Tibial nerve (tissue), 4 donors: ENCODE measurements at places on chromosomes 13 and 19.

DNA sequence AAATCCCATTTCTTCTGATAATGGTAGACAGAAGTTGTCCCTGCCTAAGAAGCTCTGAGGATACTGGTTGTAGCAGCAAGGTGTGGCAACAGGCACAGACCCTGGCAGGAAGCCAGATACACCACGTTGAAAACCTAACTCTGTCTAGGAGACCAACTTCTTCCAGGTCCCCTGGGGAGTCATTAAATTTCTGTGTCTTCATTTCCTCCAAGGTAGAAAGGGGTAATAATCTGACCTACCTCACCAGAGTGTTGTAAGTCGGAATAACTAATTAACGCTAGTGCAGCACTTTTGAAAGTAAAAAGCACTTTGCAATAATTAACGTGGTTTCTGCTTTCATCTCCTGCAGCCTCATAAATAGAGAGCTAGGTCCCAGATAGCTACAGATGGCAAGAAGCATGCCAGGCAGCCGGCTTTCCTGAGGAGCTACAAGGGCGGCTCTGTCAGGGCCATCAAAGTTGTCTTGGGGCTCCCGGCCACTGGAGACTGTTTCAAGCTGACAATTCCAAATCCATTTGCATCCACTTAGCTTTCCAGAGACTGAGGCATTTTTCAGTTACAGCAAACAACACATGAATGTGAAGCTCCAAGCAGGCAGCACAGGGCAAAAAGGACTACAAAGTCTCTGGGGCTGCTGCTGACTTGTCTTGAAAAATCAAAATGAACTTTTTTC, 176.2 kb downstream of the FOXO1 start:
- DNase-seq: no peak

DNA sequence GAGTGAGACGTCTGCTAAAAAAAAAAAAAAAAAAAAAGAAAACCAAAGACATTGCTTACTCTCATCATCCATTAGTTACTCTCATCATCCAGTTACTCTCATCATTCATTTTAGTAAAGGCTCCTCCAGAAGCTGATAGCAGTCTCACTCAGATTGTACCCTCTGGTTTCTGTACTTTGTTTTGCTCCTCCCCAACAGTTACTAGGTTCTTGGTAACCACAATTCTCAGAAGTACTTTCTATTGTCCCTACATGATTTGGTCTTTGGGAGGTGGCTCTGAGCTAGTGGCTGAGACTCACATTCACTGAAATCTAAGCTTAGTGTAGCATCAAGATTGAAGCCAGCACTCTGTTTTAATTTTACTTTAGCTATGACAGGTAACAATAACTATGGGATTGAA, 14.3 kb downstream of the ERICH4 start:
- no peak for DNase-seq

DNA sequence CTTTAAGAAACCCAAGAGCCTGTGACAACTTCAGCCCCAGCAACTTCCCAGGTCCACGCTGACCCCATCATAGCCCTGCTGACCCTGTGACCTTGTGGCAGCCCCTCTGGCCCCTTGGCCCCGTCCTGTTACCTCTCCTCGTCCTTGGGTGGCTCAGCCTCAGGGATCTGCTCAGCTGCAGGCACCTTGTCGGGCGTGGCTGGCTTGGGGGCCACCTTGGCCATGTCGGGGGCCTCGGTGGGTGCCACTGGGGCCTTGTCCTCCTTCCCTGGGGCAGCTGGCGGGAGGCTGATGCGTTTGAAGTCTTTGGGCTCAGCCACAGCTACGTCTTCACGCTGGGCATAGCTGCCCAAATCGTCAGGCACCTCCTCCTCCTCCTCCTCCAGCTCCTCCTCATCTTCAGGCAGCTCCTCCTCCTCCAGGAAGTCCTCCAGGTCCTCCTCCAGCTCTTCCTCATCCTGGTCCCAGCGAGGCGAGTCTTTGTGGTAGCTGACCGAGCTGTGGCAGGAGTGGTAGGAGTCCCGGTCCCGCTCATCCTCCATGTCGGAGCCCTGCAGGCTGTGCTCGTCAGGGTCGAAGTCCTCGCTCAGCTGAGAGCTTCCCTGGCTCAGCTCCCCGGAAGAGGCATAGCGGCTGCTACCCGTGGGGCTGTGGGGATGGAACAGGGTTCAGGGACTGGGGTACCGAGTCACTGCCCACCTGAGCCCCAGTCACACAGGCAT, 32.2 kb downstream of the UNC13A start:
- DNase-seq: no peak

GRCh38 chr13:33571618-33572017, 246.3 kb upstream of the RFC3 start:
- DNase-seq: no peak

- no peak for DNase-seq
Measured at GRCh38 chr19:1647501-1648458, 4.6 kb downstream of the TCF3 start.

DNA sequence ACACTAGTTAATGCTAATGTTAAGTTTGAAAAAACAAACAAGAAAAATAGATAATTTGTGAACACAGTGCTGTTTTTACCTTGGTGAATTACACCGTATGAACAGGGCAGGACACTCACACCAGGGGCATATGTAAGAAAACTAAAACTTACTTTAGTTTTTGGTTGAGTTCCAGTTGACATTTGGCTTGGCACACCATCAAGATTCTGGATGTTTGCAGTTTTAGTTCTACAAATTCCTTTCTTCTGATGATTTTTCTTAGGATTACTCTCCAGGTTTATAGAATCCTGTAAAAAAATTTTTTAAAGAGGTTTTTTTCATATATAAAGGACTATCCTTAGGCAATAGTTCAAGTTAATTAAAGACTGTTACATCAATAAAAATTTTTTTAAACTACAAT, 238.5 kb upstream of the STARD13 start:
- DNase-seq: no peak

DNA sequence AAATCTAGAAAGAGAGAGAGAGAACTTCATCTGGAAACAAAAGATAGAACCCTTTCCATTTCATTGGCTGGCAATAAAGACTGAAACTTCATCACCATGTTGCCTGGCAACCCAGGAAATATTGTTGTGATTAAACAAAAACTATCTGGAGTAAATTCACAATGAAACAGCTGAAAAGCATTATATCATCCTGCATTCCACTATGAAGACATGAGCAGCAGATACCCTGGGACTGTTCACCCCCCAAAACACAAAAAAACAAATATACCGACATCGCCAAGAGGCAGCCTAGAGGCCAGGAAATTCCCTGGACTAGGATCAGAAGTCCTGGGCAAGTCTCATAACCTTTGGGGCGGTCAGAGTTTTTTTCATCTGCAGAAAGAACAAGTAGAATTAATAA, 158.3 kb downstream of the FOXO1 start:
- DNase-seq: no peak

DNA sequence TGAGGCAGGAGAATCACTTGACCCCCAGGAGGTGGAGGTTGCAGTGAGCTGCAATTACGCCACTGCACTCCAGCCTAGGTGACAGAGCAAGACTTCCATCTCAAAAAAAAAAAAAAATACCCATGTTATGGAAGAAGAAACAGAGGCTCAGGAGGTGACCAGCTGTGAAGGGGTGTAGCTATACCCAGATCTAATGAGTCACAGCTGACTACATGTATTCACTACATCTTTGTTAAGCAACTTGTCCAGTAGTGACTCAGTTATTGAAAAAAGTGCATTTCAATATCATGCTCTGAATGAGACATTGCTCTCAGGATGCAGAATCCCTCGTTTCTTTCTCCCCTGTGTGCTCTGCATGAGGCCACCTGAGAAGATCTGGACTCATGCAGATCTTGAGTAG, 16.1 kb upstream of the SPART start:
- no peak for DNase-seq

DNA sequence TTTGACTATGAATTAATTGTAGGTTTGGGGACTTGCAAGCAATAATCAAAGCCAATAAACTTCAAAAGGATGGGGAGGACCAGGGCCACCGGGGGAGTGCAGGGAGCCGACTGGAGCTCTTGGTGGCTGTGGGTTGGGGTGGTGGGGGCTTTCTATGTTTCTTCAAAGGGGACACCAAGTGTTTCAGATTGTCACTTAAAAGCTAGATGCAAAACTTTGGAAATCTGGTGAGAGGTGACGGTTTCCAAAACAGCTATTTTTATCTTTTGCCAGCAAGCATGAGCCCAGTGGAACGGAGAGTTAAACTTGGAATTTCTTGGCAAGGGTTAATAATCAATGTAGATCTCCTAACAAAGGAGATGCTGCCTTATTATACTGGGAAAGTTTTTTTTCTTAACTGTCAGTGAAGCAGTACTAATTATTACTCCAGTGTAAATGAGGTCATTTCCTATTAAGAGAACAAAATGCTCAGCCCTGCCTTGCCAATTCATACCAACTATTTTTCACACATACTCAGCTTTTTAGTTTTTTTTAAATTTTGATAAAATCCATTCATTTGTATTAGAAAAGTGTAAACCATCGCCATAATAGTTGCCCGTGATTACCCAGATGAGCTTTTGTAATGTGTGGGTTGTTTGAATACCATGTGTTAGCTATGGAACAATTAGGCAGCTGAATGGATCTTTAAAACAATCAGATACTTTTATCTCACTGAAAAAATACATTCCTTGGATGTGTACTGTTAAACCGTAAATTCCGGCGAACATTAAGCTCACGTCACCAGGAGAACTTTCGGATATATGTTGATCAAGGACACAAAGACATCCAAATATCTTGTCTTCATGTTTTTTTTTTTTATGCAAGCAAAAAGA, 95.9 kb upstream of the ZNF536 start:
- no peak for DNase-seq

- DNase-seq: no peak
Measured at GRCh38 chr19:51084505-51084904, 1.8 kb upstream of the KLK14 start.

DNA sequence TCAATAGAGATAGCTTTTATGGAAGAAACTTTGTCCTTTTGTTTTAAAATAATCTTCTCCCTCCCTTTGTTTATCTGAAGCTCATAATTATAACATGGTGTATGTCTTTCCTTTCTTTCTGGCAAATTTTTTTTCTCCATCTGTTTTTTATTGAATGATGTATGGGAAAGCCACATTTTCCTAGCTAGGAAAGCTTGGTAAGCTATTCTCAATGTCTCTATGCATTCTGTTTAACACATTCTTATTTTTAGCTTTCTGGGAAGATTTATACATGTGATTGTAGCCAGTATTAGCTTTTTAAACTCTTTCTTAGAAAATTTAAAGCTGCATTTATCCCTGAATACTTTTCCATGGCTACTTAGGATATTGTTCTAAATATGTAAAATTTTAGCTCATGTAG, 124.9 kb upstream of the CSNK1A1L start:
- no peak for DNase-seq

- DNase-seq: no peak
Measured at GRCh38 chr13:64266024-64266423, 2850.4 kb upstream of the PCDH20 start.

GRCh38 chr19:57099199-57099661, 20.6 kb upstream of the USP29 start:
- DNase-seq: no peak

DNA sequence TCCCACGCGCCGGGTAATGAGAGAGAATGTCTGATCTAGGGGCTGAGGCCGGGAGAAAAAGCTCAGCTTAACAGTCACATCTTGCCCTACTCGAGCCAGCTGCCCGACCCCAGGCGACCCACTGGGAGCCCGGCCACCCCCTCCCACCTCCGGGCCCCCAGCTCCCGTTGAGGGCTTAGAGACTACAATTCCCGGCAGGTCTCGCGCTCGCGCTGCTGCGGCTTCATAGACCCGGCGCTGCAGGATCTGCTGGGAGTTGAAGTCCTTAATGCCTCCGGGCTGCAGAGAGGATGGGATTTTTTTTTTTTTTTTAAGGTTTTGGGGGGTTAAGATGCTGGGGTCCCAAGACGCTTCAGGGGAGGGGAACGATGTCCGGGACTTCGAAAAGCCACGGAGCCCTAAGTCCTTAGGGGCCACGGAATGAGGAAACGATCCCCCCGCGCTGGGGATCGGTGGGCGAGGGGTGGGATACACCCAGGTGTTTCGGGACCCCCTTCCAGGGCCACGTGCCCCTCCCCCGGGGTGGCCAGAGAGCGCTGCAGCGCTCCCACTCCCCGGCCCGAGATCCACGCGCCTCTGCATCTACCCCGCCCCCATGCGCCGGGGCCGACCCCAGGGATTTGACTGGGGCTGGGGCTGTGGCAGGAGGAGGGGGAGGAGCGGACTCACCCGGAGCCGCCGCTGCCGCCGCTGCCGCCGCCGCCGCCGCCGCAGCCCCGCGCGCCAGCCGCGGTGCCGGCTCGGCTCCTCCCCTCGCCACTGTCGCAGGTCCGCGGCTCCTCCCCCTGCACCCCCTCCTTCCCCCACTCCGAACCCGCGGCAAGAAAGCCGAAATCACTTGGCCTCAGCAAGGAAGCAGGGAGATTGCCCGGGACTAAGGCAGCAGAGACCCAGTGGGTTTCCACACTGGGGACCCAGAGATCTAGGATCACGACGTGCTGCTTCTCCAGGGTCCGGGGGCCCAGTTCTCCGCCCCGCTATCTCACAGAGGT, at the start of gene SYT3:
Gene SYT3, minus strand, starts transcription at position 761 of the 992 bp plus-strand sequence. CDS start 2,470 bp downstream, outside the sequence.
- DNase-seq: no peak

GRCh38 chr19:13092606-13093235, 9.9 kb downstream of the LYL1 start:
- DNase-seq: no peak

- no peak for DNase-seq
Measured at GRCh38 chr19:45470762-45471081, 2.9 kb downstream of the FOSB start.

GRCh38 chr13:94296471-94296870, 183.0 kb downstream of the DCT start:
- no peak for DNase-seq

- no peak for DNase-seq
Measured at GRCh38 chr13:78714717-78715116, 55.8 kb upstream of the OBI1 start.

GRCh38 chr13:47798906-47799305, 202.2 kb downstream of the SUCLA2 start:
- DNase-seq: no peak

GRCh38 chr13:109494925-109495369, 291.4 kb downstream of the IRS2 start:
- no peak for DNase-seq

DNA sequence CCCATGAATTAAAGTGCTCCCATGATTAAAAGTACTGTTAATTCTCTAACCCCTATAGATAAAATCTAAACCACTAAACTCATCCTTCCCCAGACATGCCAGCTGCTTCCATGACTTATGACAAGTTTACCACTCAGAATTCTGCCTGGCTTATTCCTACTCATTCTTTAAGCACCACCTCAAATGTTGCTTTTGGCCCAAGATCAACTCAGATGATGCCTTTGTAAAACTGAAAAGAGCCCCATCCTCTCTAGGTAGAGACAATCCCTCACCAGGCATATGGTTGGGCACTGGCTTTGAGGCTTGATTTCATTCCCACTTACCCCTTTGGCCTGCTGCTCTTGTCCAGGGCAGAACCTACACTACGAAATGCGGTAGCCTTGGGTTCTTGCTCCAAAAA, 250.0 kb downstream of the DNAJC15 start:
- DNase-seq: no peak

DNA sequence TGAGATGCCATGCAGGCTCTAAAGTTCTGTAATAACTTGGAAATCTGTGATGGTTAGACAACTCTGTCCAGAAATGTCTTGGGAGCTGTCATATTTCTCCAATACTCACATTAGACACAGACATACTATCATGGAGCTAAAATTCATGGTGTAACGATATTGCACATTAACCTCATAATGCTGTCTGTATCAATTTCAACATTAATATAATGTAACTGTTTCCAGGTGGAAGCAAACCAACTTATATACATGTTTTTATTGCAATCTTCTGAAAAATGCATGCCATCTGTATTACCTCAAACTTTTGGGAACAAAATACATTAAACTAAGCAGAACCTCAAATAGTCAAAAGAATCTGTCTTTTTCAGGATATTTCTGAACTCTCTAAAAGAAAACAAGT, 14.7 kb upstream of the SPART start:
- DNase-seq: no peak
